NCI-H1436 (cell line): ENCODE measurements at places on chromosomes 5 and 9.
A peak's percentile ranks its signal among the peaks of the same experiment; 100 is the strongest.

DNA sequence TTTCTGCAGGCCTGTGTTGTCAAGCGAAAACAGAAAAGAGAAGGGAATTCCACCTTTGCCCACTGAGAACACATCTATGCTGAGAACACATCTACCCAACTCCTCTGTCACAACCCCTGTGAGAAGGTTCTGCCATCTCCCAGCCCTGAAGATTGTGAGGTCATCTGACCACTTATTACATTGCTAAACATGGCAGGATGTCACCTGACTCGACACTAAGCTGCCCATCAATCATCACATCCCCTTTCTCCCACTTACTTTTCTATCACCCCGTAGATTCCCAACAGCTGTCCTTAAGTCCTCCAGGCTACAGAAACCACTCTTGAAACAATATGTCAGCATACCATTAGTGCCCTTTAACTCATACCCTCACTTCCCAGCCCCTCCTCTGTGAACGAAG lies 64.2 kb upstream of the PRSS3 start:
- no peak for DNase-seq

DNA sequence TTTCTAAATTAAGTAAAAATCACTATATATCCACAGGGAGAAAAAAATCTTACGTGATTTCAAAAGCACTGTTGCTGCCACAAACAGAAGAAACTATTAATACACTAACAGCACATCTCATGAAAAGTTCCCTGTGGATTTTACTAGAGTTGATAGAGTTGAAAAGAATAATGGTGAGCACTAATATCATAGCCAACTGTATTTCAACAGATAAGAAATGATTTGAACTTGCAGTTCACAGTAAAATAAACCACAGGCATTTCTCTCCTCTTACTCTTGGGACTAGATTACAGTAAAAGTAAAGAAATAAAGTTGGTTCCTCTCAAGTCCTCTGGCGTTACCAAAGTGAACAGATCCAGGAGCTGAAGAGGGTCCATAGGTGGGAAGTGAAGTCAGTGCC lies 27.9 kb downstream of the AGTPBP1 start:
- no peak for DNase-seq

- no peak for DNase-seq
These were observed 55.0 kb upstream of the BNC2 start for GRCh38 chr9:16925426-16925825.

- peak; percentile 63 for DNase-seq
These were observed 5.9 kb upstream of the FRMD3 start for GRCh38 chr9:83544002-83544698.

- DNase-seq = no peak
These were observed 672.5 kb downstream of the PRELID2 start for GRCh38 chr5:145162626-145163025.

GRCh38 chr5:144438237-144438636 lies 267.6 kb downstream of the KCTD16 start:
- no peak for DNase-seq

GRCh38 chr9:124298646-124299235 lies 41.0 kb downstream of the NEK6 start:
- no peak for DNase-seq

DNA sequence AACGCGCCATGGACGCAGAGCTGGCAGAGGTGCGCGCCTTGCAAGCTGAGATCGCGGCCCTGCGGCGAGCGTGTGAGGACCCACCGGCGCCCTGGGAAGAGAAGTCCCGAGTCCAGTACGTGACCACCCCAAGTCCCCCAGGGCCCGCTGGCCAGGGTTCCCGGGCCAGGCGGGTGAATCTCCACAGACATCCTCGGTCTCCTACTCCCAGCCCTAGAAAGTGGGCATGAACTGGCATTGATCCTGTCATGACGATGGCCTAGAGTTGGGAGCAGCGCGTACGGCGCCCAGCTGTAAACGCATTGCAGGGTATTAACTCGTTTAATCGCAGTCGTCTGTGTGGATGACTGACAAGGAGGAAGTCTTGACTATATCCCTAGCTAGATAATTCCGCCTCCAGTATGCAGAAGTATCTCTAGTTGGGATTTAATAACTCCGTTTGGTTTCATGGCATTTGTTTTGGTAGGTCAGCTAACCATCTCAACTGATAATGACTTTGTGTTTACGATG lies 293 bp downstream of the CENPP start:
- DNase-seq = no peak

DNA sequence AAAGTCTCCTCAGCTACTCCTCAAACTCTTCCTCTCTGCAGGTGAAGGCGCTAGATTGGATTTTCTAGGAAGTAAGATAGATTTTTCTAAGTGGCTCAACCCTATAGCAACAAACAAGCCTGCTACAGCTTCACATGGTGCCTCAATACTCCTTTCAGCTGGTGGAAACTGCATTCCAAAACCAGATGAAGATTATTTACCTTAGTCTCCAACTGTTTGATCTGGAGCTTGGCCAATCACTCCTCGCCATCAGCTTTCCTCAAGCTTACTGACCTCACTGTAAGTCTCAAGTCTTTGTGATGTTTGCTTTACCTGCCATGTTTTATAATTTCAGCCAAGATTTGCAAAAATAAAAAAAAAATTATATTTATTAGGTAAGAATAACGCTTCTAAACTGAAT lies 622.4 kb downstream of the CHSY3 start:
- no peak for DNase-seq

GRCh38 chr9:16289639-16290038 lies 580.8 kb downstream of the BNC2 start:
- DNase-seq = no peak

GRCh38 chr5:89147031-89147430 lies 264.0 kb upstream of the MEF2C start:
- DNase-seq = no peak

DNA sequence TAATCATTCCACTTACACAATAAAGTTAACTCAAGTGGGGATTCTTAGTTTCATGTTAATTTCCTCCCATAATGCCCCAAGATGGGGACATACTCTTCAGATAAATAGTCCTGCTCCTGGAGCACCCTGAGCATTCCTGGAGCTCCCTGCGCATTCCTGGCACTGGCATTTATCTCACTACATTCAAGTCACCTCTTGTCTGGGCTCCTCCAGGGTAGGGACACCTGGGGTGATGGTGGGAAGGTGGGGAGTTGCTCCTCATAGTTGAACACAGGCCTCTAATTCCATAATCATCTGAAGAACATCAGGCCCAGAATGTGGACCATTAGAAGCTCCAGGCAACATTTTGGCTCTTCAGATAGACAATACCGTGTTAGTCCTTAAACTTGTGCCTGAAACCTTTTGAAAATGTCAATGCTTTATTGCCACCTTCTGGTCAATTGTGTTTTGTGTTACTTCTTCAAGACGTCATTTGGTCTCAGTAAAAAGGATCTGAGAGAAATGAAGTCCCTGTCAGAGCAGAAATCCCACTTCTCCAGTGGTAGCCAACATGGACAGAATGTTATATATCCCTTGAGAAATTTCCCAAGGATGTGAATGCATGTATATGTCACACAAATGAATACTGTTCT lies 14.2 kb upstream of the AGGF1 start:
- DNase-seq = peak; percentile 59

GRCh38 chr5:167867281-167867680 lies 424.2 kb upstream of the WWC1 start:
- no peak for DNase-seq

- peak; percentile 18 for DNase-seq
These were observed 49.3 kb downstream of the ALG2 start for GRCh38 chr9:99172124-99173091.

DNA sequence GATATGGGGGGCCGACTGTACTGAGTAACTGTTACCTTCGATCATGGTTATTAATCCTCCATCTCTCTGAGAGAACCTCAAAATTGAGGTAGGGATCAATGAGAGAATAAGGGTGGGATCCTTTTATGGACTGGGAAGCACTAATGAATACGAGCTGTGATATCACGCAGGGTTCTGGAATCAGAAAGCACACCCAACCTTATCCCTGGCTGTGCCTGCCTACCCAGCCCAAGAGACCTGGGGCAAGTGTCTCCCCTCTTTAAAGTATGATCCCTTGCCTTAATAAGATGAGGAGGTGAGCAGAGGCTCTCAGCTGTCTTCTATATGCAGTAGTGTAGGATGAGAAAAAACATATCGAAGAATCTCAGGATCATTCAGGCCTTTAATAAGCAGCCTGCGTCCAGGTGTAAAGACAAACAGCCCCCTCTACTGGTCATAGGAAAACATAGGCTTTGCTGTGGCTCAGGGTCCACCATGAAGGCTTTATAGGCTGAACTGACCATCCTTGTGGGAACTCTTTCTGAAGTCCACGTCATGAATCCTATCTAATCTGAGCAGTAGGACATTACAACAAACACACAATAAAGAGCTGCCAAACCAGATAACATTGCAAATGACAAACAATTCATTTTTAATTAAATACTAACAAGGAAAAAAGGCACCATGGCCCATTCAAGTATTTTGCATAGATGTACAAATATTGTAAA lies 16.8 kb downstream of the NIPAL4 start:
- peak; percentile 77 for DNase-seq

DNA sequence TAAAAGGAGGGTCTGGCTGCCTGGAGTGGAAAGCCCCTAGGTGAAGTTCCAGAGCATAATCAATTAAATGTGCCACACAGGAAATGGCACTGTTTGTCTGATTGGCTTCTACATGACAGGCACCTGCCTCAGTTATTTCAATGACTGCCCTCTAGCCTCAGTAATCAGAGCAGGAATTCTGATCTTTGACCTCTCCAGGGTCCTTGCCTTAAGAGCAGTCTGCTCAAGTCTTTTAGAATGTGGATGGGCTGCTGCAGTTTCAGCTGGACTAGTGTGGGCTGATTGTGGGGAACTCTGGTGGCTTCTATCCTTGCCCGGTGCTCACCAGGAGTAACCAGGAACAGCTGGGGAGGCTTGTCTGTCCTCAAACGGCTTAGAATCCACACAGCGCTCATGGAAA lies 98.9 kb downstream of the LIX1 start:
- no peak for DNase-seq

DNA sequence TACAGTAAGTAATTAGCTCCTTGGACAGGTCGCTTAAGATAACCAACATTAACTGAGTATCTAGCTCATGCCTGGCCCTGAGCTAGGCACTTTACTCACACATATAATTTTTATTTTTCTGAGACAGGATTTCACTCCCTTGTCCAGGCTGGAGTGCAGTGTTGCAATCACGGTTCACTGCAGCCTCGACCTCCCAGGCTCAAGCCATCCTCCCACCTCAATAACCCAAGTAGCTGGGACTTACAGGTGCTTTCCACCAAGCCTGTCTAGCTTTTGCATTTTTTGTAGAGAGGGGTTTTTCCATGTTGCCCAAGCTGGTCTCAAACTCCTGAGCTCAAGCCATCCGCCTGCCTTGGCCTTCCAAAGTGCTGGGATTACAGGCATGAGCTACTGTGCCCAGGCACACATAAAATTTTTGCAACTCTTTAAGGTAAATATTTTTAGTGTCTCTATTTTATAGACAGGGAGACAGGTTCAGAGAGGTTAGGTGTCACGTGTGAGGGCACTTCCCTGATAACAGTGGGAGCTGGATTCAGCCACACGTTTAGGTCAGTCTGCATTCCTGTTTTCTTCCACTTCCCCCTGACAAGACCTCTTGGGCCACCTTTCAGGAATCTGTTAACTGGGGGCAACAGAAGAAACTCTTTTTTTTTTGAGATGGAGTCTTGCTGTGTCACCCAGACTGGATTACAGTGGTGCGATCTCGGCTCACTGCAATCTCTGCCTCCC lies 18.2 kb downstream of the HBEGF start:
- no peak for DNase-seq

GRCh38 chr9:76353280-76353679 lies 40.9 kb downstream of the RFK start:
- DNase-seq = no peak

DNA sequence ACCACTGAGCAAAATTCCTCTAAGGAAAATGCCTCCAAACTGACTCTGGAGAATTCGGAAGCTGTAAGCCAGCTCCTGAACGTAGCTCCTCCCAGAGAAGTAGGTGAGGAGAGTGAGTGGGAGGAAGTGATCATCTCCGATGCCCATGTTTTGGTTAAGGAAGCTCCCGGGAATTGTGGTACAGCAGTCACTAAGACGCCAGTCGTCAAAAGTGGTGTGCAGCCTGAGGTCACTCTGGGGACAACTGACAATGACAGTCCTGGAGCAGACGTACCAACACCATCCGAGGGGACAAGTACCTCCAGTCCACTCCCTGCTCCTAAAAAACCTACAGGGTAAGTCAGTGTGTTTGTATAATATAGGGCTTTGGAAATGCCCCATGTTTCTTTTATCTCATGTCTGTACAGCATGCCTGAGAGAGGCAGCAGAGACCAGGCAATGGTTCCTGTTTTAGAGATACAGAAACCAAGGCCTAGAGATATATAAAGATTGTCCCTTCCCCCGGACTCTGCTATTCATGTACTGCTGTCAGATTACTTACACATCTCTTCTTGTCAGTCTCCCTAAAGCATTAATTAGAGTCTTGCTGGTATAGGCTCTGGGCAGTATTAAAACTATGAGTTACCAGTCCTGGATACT lies 23.9 kb downstream of the HMGXB3 start:
- no peak for DNase-seq

GRCh38 chr5:34891981-34892380 lies 23.3 kb downstream of the RAD1 start:
- DNase-seq = no peak

DNA sequence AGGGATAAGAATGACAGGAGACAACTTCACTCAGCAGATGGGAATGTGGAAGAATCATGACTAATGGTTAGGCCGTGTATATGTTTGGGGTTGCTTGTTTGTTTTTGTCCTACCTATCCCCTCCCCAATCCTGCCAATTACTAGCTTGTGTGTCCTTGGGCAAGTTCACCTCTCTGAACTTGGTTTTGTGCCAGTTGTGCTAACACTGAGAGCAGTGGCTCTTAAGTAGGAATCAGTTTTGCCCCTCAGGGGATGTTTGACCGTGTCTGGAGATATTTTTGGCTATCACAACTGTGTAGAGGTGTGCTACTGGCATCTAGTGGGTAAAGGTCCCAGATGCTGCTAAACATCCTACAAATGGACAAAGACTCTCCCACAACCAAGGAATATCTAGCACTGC lies 287.0 kb downstream of the DMRT2 start:
- no peak for DNase-seq

DNA sequence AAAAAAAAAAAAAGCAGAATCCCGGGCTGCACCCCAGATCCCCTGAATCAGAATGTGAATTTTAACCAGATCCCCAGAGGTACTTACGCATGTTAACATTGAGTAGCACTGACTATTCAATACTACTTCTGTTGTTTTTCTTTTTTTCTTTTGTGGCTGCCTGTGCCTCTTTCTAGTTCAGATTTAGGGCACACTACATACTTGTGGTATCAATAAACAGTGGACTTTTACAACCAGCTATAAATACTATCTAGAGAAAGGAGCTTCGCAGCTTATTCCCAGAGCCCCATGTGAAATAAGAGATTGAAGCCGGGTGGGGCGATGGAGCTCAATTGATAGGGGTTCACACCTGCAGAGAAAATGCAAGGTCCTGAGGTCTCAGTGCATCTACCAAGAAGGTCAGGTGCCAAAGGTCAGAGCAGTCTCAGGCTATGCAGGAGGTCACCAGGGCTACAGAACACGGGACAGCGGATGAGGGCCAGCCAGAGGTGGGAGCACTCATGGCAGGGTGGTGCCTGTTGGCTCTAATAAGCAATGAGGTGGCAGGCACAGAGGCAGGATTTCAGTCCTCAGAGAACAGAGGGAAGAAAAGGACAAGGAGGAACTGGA lies 22.3 kb downstream of the WWC1 start:
- no peak for DNase-seq
